AG20443 (cell line): ENCODE measurements at places on chromosomes 1 and 21.

GRCh38 chr1:118928739-118929554 is 59.2 kb downstream of the TBX15 start:
- DNase-seq = peak; percentile 21

DNA sequence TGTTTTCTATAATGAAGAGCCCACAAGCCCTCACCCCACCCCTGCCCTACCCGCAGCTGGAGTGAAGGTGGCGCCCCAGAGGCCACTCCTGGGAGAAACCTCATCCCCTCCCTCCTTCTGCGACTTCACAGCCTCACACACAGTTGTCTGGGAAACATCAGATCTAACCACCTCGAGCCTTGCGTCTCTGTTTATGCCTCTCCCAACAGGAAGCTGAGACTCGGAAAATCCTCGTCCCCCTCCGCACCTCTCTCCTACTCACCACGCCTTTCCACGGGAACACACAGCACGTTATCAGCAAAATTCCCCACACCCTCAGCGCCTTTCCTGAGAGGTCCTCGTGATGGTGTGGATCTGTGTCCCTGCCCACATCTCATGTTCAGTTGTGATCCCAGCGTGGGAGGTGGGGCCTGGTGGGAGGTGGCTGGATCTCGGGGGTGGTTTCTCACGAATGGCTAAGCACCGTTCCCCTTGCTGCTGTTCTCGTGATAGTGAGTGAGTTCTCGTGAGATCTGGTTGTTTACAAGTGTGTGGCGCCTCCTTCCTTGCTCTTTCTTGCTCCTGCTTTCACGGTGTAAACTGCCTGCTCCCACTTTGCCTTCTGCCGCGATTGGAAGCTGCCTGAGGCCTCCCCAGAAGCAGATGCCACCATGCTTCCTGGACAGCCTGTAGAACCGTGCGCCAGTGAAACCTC is 190.6 kb downstream of the KIF26B start:
- no peak for DNase-seq

GRCh38 chr1:241998412-241998921 is 431 bp downstream of the MAP1LC3C start:
- DNase-seq = peak; percentile 86

DNA sequence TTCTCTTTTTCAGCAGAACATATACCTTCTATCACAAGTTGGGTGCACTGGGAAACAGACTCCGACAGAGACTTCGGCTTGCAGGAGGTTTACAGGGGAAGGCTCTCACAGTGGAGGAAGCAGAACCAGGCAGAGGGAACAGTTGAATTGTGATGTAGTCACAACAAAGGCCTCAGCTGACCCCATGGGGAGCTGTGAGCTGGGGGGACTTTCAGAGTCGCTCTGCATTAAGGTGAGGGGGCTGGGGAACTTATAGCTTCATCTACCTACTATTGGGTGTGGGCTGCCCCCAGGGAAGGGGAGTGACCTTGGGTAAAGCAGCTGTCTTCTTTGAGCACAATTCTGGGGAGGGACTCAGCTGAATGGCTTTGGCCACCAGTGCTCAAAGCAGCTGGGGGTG is 94.9 kb upstream of the POU3F1 start:
- DNase-seq = no peak

GRCh38 chr1:217892750-217893149 is 261.6 kb downstream of the SPATA17 start:
- no peak for DNase-seq

DNA sequence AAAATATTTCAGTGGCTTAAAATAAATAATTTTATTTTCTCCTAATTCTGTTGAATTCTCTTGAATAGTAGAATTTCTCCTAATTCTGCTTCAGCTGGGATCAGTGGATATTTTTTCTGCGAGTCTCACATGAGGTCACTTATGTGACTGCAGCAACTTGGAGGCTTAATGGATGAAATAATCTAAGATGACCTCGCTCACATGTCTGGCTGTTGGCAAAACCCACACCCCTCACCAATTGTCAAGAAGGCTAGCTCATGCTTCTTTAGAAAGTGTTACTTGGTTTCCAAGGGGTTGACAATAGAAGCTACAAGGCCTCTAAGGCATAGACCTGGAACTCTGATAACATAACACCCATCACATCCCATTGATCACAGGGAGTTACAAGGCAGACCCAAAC is 156.9 kb upstream of the DPYD start:
- DNase-seq = no peak

DNA sequence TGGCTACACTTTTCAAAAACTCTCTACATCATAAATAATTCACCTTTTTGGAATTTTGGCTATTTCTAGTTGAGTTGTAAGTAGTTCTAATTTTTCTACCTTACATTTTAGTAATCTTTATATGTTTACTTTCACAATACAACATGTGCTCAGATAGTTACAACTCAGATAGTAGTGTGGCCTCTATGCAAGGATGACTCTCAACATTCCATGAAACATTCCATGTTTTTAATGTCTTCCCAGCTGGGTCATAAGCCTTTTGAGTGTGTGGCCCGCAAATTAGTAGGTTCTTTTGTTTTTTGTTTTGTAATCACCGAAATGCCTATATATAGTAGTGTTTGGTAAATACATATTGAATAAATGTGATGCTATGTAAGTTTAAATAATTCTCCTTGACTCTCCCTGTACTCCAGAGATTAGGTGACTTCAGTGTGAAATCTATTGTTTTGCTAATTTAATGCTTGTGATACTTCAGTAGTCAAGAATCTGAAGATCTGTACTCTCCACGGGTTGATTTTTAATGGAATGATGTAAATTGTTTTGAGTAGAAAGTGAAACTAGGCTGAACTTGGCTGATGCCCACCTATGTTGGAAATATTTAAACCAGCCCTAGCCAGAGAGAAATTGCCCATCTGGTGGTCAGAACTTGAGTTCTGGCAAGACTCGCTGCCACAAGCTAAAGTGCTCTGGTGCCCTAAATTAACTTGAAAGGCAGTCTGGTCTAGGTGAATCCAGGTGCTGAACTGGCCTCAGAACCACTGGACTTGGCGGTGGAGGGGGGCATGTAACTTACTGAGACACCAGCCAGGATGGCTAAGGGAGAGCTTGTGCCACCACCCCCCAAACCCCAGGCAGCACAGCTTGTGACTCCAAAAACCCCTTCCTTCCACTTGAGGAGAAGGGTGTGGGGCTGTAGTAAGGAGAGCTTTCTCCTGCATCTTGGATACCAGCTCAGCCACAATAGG is 165.6 kb downstream of the USP25 start:
- DNase-seq = no peak

DNA sequence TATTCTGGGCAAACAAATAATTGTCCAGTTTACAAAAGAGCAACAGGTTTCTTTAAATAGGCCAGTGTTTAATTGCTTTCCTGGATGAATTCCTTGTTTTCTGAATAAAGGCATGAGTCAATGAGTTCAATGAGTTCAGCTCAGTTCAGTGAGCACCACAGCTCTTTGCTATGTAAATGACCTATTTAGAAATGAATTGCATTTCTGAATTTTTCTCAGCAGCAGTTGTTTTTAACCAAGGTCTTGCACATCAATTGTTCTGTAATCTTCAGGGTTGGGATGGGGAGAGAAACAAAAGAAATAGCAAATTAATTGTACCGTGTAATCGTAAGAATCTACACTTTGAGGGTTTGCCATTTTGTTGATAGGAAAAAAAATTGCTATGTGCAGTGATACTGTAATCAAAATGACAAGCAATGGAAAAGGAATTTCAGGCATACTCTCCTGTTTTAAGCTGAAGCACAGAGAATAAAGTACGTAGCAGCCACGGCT is 45.7 kb downstream of the MIS18A start:
- peak; percentile 60 for DNase-seq

DNA sequence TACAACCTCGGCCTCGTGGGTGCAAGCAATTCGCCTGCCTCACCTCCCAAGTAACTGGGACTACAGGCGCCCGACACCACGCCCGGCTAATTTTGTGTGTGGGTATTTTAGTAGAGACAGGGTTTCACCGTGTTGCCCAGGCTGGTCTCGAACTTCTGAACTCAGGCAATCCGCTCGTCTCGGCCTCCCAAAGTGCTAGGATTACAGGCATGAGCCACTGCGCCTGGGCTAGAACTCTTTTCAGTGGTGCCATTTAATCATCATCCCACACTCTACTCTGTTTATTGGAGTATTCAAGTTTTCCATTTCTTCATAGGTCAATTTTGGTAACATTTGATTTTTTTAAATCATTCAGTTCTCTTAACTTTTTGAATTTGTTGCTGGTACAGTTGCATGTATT is 101.3 kb downstream of the DHRS3 start:
- no peak for DNase-seq

DNA sequence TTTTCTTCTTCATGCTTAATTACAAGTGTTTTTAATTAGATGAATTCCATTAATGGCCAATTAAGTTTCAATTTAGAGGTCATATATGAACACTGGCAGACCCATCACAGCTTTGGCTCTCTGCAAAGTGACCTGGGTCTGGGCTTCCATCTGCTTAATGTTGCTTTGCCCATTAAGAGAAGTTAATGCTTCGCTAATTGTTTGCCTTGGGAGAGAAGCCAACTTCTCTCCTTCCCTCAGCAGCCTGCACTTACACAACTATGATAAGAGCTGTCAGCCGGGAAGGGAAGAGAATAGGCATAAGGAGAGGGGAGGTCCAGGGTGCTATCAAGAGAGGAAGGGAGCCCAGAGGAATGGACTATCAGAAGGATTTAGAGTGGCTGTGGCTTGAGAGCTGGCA is 29.0 kb upstream of the CCDC190 start:
- DNase-seq = no peak

DNA sequence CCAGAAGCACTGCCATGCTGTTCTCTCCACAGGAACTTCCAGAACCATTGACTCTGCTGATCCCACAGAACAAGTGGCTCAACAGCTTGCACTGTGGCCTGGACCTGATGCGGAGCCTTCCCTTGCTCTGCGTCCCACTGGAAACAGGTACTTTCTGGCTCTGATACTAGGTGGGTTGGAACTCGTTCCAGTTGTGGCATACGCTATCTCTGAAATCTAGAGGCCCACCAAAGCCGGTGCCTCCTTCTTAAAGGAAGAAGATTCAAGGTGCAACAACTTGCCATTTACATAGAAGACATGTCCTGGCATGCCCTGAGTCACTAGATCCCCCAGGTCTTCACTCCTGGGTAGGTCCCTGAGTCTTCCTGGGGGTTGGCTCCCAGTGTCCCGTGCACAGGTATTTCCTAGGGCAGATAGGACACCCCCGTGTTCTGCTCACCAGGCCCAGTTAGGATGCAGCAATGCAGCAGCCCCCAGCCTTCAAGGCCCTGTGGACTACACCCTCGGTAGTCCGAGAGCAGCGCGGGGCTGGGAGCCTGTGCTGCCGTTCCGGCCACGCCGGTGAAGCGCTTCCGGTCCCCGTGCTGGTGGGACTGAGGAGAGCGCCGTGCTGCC is 10.8 kb upstream of the PCBP3 start:
- DNase-seq = no peak

DNA sequence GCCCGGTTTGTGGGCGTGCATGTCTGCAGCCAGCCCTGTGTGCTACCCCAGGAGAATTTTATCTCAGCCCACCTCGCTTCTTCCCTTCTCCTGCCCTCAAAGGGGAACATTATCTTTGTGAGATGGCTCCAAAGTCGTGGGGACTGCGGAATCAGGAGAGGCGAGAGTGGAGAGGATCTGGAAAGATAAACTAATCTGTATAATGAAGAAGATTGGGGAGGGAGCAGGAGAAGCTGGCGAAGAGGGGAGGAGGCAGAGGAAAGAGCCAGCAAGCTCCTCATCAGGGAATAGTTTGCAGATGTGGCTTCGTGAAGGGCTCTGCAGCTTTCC is 310.3 kb downstream of the MATN1 start:
- peak; percentile 10 for DNase-seq

- no peak for DNase-seq
Measured at GRCh38 chr1:20035114-20035513, 34.9 kb upstream of the PLA2G5 start.

DNA sequence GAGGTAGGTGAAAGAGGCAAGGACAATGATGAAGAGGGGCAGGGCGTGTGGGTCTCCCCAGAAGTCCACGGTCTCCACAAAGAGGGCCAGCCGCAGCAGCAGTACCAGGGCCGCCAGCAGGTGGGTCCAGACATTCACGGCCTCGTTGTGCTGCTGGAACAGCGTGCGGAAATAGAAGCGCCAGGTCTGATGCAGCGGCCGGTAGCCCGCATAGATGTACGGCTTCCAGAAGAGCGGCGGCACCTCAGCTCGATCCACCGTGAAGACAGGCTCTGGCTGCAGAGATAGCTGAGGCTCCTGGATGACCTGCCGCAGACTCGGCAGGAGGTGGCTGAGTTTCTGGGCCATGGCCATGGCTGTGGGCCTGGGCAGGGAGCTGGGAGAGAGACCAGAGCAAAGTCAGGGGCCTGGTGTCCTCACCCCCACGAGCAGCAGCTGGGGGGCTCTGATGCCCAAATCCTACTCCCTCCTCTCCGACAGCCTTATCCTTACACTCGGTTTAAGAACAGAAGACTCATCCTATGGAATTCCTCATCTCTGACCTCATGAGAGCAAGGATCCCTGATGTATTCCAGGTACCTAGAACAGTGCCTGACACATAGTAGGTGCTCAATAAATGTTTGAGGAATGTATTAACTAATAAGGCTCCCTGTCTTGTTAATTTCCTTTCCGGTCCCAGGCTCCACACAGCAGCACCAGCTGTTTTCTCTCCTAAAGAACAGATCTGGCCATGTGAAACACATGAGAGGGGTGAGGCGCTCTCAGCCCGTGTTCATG is 4.4 kb upstream of the AUNIP start:
- DNase-seq = no peak

GRCh38 chr1:159318784-159319551 is 16.8 kb downstream of the FCER1A start:
- no peak for DNase-seq

GRCh38 chr1:224739997-224740684 is 124.0 kb downstream of the CNIH3 start:
- DNase-seq = no peak

GRCh38 chr1:3836421-3836820 is 20.6 kb downstream of the CEP104 start:
- DNase-seq = no peak

GRCh38 chr1:159632922-159633321 is 45.3 kb downstream of the APCS start:
- DNase-seq = no peak

DNA sequence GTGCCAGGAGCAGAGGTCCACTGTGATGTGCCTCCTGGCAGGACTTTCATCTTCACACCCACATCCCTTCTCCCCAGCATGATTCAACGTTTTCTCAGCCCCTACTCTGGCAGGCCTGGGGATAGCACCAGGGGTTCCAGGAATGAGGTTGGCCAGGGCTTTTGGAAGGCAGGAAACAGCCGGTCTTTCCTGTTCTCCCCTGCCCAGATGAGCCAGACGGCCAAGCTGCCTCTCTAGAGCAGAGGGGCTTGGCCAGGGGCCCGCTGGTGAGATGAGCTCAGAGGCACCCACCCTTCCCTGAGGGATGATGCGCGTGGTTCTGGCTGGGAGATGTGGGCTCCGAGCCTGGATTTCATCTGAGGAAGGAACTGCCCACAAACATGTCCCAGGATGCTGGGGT is 4.3 kb upstream of the MFAP2 start:
- DNase-seq = peak; percentile 85

- DNase-seq = peak; percentile 30
Measured at GRCh38 chr21:36753556-36753955, 54.6 kb downstream of the SIM2 start.
